Retinal pigment epithelial cell (primary cell): ENCODE measurements at places on chromosomes 7 and 10.

DNA sequence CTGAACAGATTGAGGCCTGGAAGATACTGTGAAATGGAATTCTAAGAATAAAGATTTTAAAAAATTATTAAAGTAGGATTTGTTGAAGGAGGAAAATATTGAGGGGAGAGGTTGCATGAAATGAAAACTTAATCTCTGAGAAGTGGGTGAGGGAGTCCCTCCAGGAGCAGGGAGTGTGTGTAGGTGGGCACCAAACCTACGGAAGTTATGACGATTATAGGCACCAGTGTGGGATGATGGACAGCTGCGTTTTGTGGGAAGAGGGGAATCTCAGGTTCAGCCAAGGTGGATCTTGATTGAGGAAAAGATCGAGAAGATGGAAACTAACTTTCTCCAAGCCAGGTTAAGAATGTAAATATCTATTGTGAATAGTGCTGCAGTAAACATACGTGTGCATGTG lies 246.4 kb downstream of the CCDC3 start:
- no peak for DNase-seq

- DNase-seq, result no peak
Measured at GRCh38 chr10:112960151-112960681, 10.2 kb downstream of the TCF7L2 start.

DNA sequence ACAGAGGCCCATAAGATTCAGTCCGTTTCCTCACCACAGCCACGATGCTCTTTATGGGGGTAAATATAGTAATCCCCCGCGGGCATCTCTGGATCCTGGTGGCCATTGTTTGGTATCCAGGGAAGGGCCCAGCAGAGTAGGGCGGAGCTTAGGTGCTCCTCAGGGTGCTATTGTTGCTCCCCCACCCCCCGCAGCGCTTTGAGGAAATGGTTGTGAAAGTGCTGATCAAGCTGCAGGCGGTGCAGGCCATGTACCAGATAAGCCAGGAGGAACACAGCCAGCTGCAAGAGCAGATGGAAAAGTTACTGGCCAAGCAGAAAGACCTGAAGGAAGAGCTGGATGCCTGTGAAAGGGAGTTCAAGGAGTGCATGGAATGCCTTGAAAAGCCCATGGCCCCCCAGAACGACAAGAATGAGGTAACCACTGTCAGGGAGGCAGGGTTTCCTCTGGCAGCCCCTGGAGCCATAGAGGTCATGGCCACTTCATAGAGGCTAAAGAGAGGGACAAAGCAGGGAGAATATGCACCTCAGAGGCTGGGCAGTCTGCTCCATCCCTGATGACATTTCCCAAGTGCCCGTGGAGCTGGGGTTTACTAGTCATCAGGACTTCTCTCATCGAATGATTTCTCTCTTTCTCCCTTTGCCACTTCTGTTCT lies 17.6 kb upstream of the FLNC start:
- DNase-seq, result no peak

GRCh38 chr7:31004393-31004792 lies 40.6 kb downstream of the GHRHR start:
- DNase-seq, result no peak

GRCh38 chr10:22962817-22963216 lies 35.0 kb downstream of the ARMC3 start:
- DNase-seq, result no peak

- DNase-seq, result no peak
Measured at GRCh38 chr7:1535701-1536454, 5.4 kb downstream of the MAFK start.

GRCh38 chr7:124635416-124635815 lies 130.2 kb downstream of the GPR37 start:
- DNase-seq, result no peak
